Small intestine (tissue), 16 donors: ENCODE measurements at places on chromosomes 7 and 10. TPM values are rescaled to one million over a fixed set of nuclear protein-coding genes. Genes with fewer than 3 reads are reported as not detected.

GRCh38 chr7:7720193-7720592 is 1.8 kb upstream of the RPA3 start:
- no peak for DNase-seq

DNA sequence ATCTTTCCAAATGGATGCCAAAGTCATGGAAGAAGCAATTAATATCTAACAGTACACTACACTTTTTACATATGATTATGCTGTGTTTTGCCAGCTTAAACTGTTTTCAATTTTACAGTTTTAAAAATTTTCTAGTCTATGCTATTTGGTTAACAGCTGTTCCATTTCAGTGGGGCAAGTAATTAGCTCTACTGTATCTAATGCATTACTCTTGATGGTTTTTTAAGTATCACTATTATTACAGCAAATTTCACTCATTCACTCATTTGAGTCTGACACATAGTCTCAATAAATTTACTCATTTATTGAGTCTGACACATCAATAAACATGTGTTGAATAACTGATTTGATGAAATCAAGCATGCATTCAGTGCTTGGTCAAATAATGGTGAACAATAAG is 155.8 kb downstream of the RNF133 start:
- no peak for DNase-seq

DNA sequence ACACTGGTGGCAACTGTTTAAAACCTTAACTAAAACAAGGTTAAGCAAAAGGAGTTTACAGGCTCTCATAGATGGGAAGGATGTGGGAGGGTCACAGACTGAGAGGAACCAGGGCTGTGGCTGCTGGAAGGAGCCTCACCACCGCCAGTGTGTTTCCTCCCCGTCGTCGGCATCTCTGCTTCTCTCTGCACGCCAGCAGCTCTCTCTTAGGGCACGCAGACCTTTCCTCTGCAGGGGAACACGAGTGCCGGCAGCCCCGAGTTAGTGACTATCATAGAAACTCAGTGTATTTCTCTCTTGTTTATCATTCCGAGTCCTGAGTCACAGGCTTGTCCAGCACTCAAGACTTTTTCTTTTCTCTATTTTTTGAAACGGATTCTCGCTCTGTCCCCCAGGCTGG is 8.1 kb upstream of the SH2D4B start:
- peak; percentile 28 for DNase-seq

GRCh38 chr7:51249187-51249945 is 67.2 kb downstream of the COBL start:
- no peak for DNase-seq

DNA sequence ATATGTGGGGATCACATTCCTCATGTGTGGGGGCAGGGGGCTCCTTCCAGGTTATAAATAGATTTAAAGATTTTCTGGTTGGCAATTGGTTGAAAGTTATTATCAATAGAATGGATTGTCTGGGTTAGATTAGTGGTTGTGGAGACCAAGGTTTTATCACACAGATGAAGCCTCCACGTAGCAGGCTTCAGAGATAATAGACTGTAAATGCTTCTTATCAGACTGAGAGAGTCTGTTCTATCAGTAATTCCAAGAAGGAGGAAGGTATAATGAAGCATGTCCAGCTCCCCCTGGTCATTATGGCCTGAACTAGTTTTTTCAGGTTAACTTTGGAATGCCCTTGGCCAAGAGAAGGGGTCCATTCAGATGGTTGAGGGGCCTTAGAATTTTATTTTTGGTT is 117.7 kb upstream of the FGFR2 start:
- no peak for DNase-seq

The FAM180A gene
- polyA plus RNA-seq: not detected

The PPP1R3A gene
- 0.01 TPM for polyA plus RNA-seq
